ENCODE measurements at places on chromosomes 1 and 21.
A peak's percentile ranks its signal among the peaks of the same experiment; 100 is the strongest.

DNA sequence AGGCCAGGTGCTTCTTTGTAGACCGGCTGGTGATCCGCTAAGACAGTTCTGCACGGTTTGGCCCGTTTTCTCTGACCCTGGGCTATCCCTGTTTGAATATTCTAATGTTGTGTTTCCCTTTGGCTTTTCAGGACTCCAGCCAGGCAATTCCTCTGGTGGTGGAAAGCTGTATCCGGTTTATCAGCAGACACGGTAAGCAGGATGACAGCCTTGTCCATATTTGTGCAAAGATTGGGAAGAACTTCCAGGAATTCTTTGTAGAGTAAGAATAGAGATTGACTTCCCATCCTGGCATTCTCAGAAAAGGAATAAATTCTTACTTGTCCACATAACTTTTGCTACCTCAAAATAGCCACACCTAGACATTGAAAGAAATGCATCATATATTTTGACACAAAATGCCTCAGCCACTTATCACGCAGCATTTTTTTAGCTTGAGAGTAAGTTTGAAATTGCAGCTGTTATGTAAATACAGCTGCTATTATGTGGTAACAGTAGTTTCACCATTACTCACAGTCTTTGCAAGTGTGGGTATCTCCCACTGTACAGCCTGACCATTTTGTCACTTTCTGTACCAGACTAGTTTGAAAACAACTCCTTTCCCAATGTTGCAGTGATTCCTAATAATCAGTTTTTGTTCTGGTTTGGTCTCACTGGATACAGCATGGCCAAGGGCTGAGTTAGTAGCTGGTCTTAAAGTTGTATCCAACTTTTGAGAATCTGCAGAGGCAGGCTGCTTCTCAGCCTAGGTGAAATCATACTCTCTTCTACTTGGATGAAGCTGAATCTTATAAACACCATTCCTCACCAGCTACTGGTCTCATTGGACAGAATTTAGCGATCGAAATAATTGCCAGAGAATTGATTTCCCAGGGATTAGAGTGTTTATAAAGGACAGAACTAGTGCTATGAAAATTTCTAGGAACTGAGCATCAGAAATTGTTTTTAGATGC is 40.0 kb upstream of the IKBKE start:
- no peak for DNase-seq

- no peak for DNase-seq
Observed at GRCh38 chr1:35886577-35887431, 3.8 kb downstream of the AGO1 start.

GRCh38 chr1:100989306-100990077 is 36.1 kb downstream of the DPH5 start:
- DNase-seq: peak; percentile 38

DNA sequence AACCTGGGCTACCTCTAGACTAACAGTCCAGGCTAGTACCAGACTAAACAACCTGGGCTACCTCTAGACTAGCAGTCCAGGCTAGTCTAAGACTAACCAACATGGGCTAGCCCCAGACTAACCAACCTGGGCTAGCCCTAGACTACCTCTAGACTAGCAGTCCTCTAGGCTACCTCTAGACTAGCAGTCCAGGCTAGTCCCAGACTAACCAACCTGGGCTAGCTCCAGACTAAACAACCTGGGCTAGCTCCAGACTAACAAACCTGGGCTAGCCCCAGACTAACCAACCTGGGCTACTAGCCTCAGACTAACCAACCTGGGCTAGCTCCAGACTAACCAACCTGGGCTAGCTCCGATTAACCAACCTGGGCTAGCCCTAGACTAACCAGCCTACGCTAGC is 2.0 kb downstream of the TFF2 start:
- no peak for DNase-seq

DNA sequence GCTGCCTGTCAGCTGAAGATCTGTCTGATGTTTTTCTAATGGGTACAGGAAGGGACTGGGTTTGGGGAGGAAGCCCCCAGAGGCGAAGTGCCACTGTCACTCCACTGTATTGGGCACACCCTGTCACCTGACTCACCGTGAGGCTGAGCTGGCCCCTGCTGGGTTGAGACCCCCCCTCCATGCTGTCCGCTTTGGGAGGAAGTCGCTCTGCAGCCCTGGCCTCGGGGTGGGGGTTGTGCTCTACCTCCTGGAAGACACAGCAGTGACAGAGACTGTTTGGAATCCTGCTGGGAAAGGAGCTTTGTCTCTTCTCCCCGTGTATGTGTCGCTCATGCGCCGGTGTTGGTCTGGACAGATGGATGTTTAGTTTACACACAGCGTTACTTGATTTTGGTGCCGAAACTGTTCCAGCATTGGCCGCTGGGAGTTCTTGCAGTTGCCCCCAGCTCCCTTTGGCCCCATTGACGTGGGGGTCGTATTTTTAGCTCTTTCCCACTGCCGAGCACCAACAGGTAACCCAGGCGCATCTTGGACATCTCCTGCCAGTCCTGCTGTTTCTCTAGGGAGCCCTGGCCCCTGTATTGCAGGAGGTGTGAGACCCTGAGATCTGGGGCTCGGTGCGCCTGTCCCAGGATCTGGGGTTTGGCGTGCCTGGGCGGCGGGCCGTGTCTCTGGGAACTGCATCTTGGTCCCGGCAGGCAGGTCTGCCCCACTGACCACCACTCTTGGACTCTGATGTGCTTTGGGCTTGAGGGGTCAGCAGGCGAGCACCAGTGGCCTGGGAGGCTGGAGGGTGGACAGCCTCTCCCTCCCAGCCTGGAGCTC is 30.3 kb downstream of the SLX9 start:
- DNase-seq: no peak

GRCh38 chr1:232542633-232543593 is 87.0 kb downstream of the SIPA1L2 start:
- no peak for DNase-seq

GRCh38 chr1:6330410-6330911 is 63.1 kb downstream of the ACOT7 start:
- DNase-seq: no peak
